Putamen (tissue), 1 donor: ENCODE measurements at places on chromosomes 1 and 21.
A peak's percentile ranks its signal among the peaks of the same experiment; 100 is the strongest.

GRCh38 chr1:87842156-87842555, 513.5 kb downstream of the LMO4 start:
- DNase-seq = no peak

- DNase-seq = no peak
Observed at GRCh38 chr21:16834791-16835190, 678.1 kb upstream of the CXADR start.

GRCh38 chr1:9759939-9760338, 63.8 kb downstream of the CLSTN1 start:
- no peak for DNase-seq

- no peak for DNase-seq
Observed at GRCh38 chr1:32984090-32984454, 19.5 kb upstream of the RNF19B start.

GRCh38 chr21:44890961-44891541, 17.6 kb upstream of the PTTG1IP start:
- DNase-seq = no peak

DNA sequence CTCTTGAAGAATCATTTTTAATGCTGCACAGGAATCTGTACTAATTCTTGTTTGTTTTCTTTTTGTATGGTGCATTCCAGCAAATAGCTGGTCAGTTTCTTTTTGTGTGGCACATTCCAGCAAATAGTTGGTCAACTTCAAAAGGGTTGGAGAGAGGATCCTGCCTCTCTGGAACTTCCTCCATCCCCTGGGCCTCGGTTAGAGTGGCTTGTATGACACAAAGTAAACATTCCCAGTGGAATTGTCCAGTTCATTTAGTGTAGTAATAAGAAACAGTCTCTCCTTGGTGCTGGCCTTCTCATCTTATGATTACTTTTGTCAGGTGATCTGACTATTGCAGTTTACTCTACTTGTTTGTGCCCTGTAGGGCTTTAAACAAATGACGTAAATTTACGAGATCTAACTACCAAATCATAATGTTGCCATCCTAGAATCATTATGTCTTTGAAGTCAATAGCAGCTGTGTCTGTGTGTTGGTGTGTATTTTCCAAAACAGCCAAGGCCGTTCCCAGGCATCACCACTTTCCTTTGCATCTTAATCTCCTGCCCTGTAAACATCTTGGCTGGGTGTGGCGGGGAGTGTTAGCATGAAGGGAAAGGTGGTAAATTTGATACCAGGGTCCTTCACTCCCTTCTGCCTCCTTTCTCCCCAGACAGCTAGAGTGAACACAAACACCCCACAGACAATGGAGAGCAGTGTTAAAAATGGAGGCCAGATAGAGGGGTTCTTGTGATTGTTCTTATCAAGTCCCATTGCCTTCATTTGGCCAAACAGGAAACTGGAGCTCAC, 77.9 kb downstream of the CDC7 start:
- DNase-seq = no peak

- DNase-seq = no peak
Observed at GRCh38 chr1:247118946-247119446, 14.8 kb upstream of the ZNF669 start.

DNA sequence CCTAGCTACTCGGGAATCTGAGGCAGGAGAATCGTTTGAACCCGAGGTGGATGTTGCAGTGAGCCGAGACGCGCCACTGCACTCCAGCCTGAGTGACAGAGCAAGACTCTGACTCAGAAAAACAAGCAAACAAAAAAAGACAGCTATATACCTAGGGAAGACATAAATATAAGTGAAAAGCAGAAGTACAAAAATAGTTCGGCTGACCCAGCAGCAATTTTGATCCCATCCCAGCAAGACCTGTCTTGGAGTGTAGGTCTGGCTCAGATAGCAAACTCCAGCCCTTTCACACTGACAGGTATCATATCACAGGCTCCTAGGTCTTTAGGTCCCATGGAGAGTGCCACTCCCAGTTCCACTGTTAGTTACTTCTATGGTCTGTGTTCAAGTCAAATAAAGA, 14.6 kb downstream of the MTX1 start:
- DNase-seq = no peak

DNA sequence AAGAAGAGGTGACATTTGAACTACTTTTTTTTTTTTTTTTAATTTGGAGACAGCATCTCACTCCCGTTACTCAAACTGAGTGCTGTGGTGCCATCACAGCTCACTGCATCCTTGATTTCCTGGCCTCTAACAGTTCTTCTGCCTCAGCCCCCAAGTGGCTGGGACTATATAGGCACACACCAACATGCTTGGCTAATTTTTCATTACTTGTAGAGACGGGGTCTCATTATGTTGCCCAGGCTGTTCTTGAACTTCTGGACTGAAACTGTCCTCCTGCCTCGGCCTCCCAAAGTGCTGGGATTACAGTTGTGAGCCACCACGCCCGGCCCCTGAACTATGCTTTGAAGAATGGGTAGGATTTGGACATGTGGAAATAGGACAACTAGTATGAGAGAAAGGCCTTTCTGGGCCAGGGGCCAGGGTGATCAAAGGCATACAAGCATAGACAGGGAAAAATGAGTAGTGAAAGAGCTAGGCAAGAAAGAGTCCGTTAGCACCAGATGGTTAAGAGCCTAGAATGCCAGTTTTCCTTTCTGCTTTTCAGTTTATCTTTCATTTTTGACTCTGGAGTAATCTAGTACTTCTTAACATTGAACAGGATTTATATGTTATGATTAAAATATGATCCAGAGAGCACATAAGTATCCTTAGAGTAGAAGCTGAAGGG, 6.3 kb downstream of the RABGAP1L start:
- DNase-seq = no peak

GRCh38 chr21:45177039-45177438, 102.7 kb downstream of the ADARB1 start:
- DNase-seq = no peak

- DNase-seq = no peak
Observed at GRCh38 chr1:155622191-155622590, 12.2 kb downstream of the MSTO1 start.

DNA sequence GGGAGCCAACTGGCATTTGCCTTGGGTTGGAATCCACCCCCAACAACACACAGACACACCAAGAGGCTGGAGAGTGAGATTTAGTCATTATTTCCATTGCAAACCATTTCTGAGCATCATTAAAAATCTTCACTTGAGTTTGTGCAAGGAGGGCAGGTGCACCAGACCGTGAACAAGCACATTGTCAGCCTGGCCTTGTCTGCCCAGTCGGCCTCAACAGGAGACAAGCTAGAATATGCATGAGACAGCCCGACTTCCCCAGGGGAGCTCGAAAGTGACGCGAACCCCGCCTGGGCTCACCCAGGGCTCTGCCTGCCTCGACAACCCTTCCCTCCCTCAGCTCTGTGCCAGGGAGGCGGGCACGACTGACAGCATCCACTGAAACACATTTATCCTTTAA, 15.4 kb upstream of the GUCA2B start:
- no peak for DNase-seq

GRCh38 chr1:22687191-22687590, 23.4 kb upstream of the EPHB2 start:
- no peak for DNase-seq

DNA sequence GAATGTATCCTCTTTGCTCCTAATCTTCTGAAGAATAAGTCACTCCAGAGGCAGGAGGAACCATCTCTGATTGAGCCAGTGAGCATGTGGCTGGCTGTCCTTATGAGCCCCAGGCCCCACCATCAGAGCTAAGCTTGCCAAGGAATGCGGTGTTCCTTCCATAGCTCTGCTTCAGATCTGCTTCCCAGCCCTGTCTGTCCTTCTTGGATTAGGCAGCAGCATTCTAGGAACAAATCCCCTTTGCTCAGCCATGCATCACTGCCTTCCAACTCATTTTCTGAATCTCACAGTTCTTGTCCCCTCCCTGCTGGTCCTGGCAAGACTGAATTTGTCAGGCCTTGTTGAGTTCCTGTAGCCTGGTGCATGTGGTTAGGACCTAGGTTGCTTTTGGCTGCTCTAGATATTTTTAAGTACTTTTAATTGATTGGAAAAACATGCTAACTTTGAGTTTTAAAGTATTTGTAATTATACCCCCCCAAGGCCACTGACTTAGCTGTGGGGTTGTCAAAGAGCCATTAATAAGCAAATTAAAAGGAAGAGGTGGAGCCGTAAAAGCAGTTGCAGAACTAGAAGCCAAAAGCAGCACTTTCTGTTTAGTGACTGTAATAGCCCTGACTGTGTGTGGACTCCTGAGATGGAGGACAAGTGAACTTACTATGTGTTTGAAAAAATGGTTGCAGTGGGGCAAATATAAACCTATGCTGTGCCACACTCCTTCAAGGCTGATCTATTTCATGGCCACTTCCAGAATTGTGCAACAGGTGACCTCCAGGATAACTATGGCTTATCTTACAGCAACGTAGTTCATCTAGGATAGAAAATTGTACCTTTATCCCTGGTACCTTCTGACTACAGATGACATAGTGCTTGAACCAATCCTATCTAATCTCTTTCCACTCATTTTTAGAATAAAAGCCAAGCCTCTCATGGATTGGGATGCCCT, 61.3 kb upstream of the BACH1 start:
- DNase-seq = no peak

DNA sequence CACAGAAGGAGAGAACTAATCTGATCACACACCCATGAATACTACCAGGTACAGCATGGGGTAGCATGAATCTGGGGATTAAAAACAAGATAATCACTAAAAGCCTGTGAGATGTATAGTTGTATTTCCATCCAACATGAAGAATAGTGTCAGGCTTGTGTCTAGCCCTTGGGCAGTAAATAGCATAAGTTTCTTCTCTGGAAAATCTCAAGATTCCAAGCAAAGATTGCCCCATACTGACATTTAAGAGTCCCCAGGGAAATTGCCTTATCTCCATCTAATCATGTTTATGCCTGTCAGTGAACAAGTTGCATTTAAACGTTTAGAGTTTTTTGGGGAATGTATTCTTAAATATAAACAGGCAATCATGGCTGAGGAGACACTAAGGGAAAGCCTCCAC, 109.2 kb upstream of the SERTAD4 start:
- DNase-seq = no peak

DNA sequence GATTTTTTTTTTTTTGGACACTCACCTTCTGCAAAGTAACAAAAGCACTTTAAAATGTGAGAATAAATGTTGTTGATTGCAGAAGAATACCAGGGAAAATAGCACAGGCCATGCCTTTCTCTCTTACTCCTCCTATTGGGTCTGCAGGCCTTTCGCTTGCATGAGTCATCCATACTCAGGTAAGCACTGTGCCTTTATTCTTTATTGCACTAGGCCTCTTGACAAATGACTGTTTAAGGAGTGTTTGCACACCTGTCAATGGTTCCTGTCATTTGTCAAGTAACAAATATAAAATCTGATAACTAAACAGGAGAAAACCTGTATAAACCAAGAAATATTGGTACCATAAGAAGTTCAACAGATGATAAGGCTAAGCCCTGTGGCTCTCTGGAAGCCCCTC, 106.5 kb downstream of the RGS7 start:
- no peak for DNase-seq

DNA sequence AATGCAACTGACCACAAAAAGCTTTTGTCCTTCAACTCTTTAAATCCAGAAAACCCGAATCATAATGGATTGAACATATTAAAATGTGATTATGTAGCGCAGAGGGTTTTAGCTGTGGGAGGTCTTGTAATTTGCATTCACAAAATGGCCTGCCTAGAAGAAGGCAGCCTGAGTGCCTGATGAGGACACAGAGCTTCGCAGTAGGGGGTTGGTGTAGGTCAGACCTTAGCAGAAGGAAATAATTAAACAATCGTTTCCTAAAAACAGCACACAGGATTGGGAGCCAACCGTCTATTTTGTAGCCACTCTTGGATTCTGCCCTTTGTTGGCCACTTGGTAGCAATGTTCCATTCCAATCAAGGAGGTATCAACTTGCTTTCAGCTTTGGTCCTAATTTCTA, 195.7 kb upstream of the KIAA0040 start:
- DNase-seq = no peak

DNA sequence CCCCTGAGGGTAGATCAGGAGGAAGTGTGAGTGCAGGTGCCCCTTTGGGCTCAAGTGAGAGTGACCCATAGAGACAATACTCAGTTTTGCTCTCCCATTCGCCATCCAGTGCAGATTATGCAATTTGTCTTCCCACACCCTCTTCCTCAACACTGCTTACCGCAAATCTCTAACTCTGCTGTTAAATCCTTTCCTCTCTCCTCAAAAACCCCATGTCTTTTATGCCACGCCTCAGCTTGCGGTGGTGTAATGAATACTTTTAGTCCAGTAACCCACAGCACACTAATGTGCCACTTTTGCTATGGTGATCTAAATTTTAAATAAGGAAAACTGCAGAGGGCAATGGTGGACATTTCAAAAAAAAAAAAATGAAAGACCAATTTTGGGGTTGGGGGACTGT, 57.7 kb downstream of the PRRX1 start:
- DNase-seq = no peak

DNA sequence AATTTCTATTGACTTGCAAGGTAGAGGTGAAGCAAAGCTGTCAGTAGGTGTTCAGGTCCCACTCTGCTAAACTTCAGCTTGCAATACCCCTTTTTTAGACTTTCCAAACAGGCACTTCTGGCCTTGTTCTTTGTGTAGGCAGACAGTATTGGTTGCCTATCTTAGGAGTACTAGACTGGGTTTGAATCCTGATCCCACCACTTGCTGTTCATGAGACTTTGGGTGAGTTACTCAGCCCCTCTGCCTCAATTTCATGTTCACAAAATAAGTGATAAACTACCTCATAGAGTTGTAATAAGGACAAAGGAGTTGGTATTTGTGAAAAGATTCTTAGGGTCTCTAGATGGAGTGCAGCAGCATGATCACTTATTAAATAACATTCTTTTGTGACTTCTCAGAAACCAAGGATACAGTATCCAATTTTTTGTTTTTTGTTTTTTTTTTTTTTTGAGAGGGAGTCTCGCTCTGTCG, 5.2 kb downstream of the RCC1 start:
- no peak for DNase-seq

DNA sequence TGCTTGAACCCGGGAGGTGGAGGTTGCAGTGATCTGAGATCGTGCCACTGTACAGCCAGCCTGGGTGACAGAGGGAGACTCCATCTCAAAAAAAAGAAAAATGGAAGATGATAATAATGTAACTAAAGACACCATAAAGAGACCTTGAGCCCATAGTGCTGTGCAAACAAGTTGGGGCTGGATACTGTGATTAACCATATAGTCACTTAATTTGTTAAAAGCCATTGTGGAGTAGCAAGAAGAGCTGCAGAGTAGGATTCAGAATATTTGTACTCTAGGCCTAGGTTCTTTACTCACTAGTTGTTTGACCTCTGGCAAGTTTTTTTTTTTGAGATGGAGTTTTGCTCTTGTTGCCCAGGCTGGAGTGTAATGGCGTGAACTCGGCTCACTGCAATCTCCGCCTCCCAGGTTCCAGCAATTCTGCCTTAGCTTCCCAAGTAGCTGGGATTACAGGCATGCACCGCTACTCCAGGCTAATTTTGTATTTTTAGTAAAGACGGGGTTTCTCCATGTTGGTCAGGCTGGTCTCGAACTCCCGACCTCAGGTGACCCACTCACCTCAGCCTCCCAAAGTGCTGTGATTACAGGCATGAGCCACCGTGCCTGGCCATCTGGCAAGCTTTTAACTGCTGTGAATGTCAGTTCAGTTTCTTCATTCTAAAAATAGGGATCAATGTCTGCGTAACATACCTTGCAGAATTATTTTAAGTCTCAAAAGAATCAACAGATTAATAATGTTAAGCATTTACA, 12.8 kb downstream of the CAP1 start:
- no peak for DNase-seq

- peak; percentile 12 for DNase-seq
Observed at GRCh38 chr21:37700641-37701202, 215.5 kb downstream of the KCNJ6 start.

- no peak for DNase-seq
Observed at GRCh38 chr1:164006621-164007020, 552.4 kb upstream of the PBX1 start.

GRCh38 chr1:222009105-222009730, 267.3 kb upstream of the DUSP10 start:
- DNase-seq = no peak
